K562 (cell line): ENCODE measurements at places on chromosomes 2 and 18. TPM values are rescaled to one million over a fixed set of nuclear protein-coding genes. Genes with fewer than 3 reads are reported as not detected.
A peak's percentile ranks its signal among the peaks of the same experiment; 100 is the strongest.

Gene DPP10
- not detected in 2 replicates for total RNA-seq

DNA sequence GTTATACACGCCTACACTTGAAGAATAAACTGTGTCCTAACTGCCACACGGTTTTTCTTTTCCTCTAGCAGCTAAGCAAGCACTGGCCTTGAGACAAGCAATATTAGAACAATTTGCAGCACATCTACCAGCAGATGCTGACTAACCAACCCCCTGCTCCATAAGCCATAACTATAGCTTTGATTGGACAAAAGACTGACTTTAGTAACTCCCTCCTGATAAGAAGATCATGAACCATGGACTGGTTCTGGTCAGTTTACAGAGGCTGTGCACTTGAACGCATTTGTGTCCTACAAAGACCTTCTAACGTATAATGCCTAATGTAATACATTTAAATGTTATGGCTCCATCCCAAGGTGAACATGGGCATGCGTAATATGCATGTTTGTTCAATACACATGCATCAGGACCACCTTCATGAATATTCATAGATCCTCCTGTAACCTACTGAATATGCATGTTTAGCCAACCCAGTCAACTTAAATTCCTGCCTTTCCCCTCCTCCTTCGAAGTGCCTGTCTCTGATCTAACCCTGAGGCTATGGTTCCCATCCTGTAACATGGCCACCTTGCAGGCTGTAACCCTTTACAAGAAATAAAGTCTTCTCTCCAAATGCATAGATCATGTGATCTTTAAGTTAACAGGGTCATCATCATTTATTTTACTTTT, 26.5 kb downstream of the SLC4A5 start:
- H3K36me3 ChIP-seq: no peaks in the 10 kb centered on the region
- H3K4me1 ChIP-seq: peaks cover 23% of the 10 kb centered on the region
- DNase-seq: no peak
- no peak overlapping the region for H3K27ac ChIP-seq
- H3K4me3 ChIP-seq: no peak overlapping the region

DNA sequence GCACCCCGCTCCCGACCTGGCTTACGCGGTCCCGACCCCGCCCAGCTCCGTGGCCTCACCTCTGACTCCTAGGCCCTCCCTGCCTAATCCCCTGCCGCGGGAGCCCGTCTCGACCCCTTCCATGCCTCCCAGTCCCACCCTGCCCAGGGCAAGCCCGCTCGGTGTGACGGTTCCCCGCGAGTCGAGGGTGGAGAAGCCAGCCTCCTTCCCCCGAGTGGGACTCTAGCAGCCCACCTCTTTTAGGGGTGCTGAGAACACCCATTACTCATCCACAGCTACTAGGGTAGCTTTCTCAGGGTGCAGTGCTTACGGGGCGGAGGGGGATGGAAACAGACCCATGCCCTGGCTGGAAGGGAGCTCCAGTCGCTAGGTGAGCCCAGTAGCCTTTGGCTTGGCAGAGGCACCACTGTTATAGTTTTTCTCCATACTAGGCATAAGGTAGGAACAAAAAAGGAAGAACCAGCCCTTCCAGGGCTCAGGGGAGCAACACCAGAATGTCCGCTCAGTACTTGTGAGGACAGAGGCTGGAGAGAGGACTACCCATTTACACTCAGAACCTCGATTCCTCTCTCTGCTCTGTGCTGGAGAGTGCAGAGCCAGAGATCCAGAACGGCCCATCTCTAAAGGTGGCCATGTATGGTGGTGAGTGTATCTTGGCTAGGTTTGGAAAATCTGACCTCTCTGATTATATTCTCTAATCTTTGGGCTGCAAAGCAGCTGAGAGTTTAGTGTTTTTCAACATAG, 606 bp downstream of the AGBL5 start:
- DNase-seq: no peak
- no peaks in the 10 kb centered on the region for H3K27me3 ChIP-seq
- H3K4me3 ChIP-seq: peak overlapping the region; percentile 84
- H3K36me3 ChIP-seq: peaks cover 45% of the 10 kb centered on the region; the same call in 2 of the 3 replicates

Gene UBR3
- total RNA-seq: 40.3 and 41.0 TPM in 2 replicates

- H3K27ac ChIP-seq: no peak overlapping the region
- no peaks in the 10 kb centered on the region for H3K36me3 ChIP-seq
- DNase-seq: no peak
- no peaks in the 10 kb centered on the region; the same call in 2 of the 3 replicates for H3K27me3 ChIP-seq
- H3K4me3 ChIP-seq: no peak overlapping the region
- H3K4me1 ChIP-seq: no peaks in the 10 kb centered on the region
Observed at GRCh38 chr2:63755216-63755615, 86.5 kb upstream of the UGP2 start.

DNA sequence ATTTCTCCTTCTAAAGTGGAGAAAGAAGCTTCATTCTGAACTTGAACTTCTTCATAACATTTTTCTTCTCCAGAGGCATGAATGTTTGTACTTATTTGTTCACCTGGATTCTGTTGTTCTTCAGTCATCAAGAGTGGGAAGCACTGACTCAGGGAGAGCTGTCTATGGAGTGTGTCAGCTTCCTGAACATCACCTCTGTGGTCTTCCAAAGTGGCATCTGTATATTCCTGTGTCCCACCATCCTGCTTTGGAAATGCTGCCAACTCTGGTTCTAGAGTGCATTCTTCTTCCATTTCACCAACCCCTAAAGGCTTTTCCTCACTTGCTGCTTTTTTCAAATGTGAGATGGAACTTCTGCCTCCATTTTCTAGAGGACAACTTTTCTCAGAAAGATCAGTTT, 59.5 kb downstream of the TTN start:
- H3K27ac ChIP-seq: no peak overlapping the region
- DNase-seq: no peak
- no peaks in the 10 kb centered on the region for H3K27me3 ChIP-seq

GRCh38 chr18:23356424-23356823, 96.7 kb upstream of the RIOK3 start:
- no peak overlapping the region for H3K27ac ChIP-seq
- peaks cover 11% of the 10 kb centered on the region; the same call in 1 of the 3 replicates for H3K36me3 ChIP-seq
- H3K4me1 ChIP-seq: no peaks in the 10 kb centered on the region; the same call in 1 of the 2 replicates
- no peak overlapping the region for H3K4me3 ChIP-seq
- no peaks in the 10 kb centered on the region for H3K27me3 ChIP-seq

DNA sequence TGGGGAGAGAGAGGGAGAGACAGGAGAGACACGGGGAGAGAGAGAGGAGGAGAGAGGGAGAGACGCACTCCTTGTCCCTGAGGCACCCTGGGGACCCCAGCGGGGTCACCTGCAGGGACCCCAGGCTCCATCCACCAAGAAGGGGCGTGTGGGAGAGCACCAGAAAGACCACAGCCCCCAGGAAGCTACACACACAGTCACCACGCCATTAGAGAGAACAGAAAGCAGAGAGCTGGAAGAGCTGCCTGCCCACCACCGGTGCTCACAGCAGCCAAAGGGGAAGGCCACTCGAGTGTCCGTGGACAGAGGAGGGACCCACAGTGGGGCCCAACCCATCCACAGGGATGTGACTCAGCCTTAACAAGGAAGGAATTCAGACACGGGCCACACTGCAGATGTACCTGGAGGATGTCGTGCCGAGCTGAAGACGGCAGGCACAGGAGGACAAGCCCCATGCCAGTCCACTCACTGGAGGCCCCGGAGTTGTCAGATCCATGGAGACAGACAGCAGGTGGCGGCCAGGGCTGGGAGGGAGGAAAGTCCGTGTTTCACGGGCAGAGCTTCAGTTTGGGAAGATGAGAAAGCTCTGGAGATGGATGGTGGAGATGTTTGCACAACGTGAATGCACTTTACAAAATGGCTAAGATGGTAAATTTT, 11.5 kb upstream of the NFATC1 start:
- no peak overlapping the region for H3K4me3 ChIP-seq
- H3K27ac ChIP-seq: no peak overlapping the region
- H3K4me1 ChIP-seq: peaks cover 13% of the 10 kb centered on the region
- no peaks in the 10 kb centered on the region for H3K36me3 ChIP-seq

DNA sequence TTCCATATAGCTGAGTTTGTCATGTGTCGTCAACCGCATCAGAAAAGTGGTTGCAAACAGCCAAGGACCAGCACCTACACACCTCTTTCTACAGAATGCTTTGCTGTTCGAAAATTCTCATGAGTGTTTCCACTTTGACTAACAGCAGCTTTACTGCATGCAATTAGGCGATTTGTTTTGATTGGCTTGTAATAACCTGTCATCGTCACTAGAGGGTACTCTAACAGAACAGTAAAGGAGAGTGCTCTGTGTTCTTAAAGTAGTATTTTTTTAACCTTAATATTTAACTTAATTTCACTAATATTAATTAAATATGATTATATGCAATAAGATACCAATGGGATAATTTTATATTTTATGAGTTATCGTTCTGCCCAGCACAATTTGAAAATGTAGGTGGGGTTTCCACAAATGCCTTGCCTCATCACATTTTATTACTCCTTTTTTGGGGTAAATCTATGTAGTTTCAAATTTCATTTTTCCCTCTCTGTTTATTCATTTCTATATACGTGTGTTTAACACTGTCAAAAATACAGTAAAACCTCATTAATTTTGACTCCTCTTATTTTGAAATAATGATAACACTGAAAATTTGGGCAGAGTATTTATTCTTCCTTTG, 502.2 kb downstream of the NRXN1 start:
- H3K4me3 ChIP-seq: no peak overlapping the region
- no peaks in the 10 kb centered on the region for H3K27me3 ChIP-seq
- H3K36me3 ChIP-seq: no peaks in the 10 kb centered on the region
- no peaks in the 10 kb centered on the region for H3K4me1 ChIP-seq

DNA sequence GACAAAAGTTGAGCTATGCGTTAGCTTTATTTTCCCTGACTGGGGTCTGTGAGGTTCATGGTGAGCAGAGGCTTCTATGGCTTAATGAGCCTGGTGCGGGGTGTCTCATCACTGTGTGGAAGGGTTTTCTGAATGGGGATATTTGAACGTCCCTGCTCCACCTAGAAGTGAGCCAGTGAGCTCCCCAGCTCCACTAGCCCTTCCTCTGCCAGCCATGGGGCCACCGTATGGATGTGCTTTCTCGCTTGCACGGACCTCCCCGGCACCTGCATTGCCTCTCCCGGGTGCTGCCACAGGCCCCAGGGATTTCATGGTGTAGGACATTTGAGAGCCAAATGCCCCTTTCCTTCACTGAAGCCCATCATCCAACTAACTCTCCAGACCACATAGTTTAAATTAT, 37.8 kb downstream of the CYP26B1 start:
- no peak overlapping the region for H3K4me3 ChIP-seq
- H3K27me3 ChIP-seq: peaks cover 17% of the 10 kb centered on the region
- H3K4me1 ChIP-seq: no peaks in the 10 kb centered on the region
- no peaks in the 10 kb centered on the region for H3K36me3 ChIP-seq
- DNase-seq: no peak

DNA sequence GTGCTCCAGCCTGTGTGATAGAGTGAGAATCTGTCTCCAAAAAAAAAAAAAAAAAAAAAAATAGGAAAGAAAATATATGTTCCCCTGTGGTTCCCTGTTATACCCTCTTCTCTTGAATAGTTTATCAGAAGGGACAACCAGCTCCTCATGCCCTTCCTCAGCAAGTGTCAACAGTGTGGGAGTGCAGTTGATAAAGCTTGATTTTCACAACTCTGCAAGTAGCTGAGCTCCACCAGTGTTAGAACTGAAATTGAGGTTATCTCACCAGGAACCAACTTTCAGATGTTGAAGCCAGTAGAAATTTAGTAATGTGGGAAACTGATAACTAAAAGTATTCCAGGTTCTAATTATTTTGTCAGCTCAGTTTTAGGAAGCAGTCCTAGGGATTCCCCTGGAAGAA, 25.1 kb downstream of the NEDD4L start:
- H3K27me3 ChIP-seq: no peaks in the 10 kb centered on the region
- no peak overlapping the region for H3K27ac ChIP-seq
- peaks cover 22% of the 10 kb centered on the region for H3K4me1 ChIP-seq

DNA sequence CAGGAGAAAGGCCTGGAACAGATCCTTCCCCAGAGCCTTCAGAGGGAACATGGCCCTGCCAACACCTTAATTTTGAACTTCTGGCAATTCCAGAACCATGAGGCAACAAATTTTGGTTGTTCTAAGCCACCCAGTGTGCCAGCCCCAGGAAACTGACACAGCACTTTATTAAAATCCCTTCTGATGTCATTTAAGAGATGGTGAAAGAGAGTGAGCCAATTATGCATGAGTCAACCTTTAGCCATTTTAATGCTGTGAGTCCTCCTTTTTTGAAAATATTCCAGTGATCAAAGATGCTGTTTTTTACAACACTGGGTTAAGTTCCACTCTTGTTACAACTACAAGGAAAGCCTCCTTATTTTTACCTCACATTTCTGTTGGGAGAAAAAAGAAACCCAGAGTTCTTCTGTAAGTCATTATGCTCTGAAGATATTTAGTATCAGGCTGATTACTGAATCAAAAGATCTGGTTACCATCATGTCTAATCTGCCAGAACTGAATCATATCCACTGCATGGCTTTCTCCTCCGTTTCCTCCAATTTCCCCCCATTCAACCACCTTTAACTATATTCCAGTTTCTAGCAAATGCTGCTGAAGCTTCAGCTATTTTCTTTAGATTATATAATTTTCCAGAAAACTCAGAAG, 235.4 kb downstream of the TXNL1 start:
- H3K27me3 ChIP-seq: no peaks in the 10 kb centered on the region; the same call in 2 of the 3 replicates
- H3K36me3 ChIP-seq: no peaks in the 10 kb centered on the region
- no peak overlapping the region for H3K27ac ChIP-seq
- no peak for DNase-seq
- no peak overlapping the region for H3K4me3 ChIP-seq

- peaks cover 9% of the 10 kb centered on the region; the same call in 2 of the 3 replicates for H3K27me3 ChIP-seq
- DNase-seq: no peak
- H3K27ac ChIP-seq: no peak overlapping the region
- H3K36me3 ChIP-seq: no peaks in the 10 kb centered on the region
- no peak overlapping the region for H3K4me3 ChIP-seq
Observed at GRCh38 chr2:176641436-176641835, 372.2 kb downstream of the MTX2 start.

- H3K27ac ChIP-seq: no peak overlapping the region
- no peak for DNase-seq
- H3K27me3 ChIP-seq: no peaks in the 10 kb centered on the region
- H3K4me3 ChIP-seq: no peak overlapping the region
- peaks cover 22% of the 10 kb centered on the region; the same call in 2 of the 3 replicates for H3K36me3 ChIP-seq
Observed at GRCh38 chr2:12338946-12339697, 377.6 kb upstream of the TRIB2 start.

Gene DTNB
- 0.81 and 0.82 TPM in 2 replicates for total RNA-seq

DNA sequence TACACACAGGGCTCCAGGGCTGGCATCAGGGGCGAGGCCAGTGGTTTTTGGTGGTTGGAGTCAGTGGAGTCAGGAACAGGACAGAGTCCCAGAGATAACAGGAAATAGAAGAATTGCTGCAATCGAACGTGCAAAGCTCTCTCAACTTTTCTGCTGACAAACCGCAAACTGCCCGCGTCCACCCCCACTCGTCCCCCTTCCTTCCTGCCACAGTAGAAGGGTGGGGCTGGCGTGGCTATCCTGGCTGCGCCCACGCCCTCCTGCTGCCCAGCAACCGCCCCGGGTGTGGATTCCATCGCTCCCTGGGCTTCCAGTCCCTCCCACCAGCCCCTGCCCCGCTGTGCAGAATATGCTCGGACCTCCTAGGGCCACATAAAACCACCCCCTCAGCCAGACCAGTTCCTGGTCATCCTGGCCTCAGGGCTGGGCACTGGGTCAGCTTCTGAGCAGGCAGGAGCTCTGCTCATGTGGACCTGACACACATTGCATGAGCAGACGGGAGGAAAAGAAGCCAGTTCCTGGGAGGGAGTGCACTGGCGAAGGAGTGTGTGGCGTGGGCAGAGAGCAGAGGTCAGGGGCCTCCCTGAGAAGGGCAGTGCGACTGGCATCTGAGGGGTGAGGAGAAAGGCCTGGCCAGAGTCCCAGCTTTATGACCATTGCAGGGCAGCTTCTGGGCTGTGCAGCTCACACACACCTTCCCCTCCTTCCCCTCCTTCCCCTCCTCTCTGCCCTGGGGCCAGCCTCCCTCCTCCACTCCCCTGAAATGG, 85.4 kb upstream of the ATG16L1 start:
- peak; percentile 79 for DNase-seq
- H3K27me3 ChIP-seq: no peaks in the 10 kb centered on the region
- H3K4me1 ChIP-seq: peaks cover 30% of the 10 kb centered on the region
- H3K36me3 ChIP-seq: no peaks in the 10 kb centered on the region

Gene MYO7B
- not detected in 2 replicates for total RNA-seq
